ENCODE measurements at places on chromosomes 12 and 14.
A peak's percentile ranks its signal among the peaks of the same experiment; 100 is the strongest.

GRCh38 chr12:100987552-100988521, 193.3 kb downstream of the ANO4 start:
- no peak for DNase-seq

DNA sequence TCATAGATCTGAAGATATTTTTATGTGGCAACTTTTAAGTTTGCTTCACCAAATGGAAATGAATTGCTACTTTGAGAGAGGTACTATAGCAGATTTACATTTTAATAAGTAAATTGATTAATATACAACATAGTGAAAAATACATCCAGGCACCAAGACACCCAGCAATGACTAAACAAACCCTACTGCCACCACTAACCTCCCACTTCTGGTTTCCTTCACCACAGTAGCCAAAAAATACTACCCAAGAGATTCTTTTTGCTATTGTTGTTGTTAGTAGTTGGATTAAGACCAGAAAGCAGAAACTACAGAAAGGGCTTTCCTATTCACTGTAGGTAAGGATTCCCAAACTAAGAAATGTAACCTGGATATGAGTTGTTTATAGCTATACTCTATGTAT, 54.1 kb downstream of the COCH start:
- DNase-seq: no peak

DNA sequence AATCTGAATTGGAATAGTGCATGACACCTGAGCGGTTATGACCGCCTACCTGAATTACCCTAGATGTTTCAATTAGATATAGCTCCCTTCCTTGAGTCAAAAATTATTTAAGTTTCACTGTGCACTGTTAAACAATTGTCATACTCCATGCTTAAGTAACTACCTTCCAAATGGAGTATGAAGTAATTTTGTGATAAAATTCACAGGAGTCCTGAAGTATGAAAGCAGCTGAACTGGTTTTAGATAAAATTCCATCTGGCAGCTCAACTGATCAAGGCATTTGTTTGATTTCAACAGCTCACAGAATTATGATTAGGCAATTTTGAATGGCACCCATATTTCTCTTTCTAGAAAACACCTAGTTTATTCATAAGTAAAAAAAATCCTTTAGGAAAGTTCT, 19.5 kb downstream of the PRICKLE1 start:
- DNase-seq: no peak

DNA sequence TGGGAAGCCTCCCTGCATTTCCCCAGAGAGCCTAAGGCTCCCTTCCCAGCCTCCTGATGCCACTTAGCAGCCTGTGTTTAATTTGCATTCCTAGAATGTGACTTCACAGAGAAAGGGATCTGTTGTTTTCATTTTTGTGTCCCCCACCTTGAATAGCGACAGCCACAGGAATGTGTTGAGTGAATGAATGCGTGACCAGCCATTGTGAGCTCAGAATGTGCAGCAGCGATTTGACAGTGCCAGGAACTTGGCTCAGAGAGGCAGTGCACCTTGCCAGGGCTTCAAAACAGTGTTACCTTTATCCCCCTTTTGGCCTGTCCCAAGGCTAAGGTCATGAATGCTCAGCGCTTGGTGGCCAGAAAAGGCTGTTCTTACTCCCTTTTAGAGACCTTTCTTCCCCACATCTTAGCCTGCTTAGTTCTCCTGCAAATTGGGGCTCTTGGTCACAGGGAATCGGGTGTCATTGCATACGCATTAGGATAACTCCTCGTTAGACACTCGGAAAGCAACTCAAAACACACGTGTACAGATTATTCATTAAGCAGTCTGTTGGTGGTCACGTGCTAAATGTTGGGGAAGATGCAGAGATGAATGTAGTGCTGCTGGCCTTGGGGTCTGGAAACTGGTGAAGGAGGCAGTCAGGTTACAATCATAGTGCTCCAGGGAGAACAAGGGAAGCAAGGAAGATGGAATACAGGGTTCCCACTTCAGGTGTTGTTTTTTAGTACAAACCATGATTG, 9.8 kb downstream of the NTF3 start:
- no peak for DNase-seq

DNA sequence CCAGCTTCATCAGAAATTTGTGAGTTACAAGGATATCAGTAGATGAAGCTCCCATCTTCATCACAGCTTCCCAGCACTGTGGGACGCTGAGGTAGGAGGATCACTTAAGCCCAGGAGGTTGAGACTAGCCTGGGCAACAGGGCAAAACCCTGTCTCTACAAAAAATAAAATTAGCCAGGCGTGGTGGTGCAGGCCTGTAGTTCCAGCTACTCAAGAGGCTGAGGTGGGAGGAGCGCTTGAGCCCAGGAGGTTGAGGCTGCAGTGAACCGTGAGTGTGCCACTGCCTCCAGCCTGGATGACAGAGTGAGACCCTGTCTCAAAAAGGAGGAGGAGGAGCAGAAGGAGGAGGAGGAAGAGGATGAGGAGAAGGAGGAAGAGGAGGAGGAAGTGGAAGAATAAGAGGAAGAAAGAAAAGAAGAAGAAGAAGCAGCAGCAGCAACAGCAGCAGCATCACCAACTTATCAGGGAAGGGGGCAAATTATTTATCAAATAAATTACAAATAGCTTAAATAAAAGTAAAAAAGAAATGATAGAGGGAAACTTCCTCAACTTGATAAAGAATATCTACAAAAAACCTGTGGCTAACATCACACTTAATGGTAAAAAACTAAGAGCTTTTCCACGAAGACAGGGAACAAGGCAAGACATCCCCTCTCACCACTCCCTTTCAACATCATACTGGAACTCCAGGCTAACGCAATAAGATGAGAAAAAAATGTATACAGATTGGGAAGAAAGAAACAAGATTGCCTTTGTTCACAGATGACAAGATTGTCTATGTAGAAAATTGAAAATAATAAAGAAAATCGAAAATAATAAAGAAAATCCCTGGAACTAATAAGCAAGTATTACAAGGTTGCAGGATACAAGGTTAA, 69.6 kb downstream of the NINJ2 start:
- no peak for DNase-seq

GRCh38 chr14:55754471-55754870, 174.5 kb downstream of the KTN1 start:
- DNase-seq: no peak

- DNase-seq: no peak
Measured at GRCh38 chr12:45298721-45299692, 83.1 kb downstream of the ANO6 start.

GRCh38 chr12:41737423-41737822, 407.3 kb downstream of the GXYLT1 start:
- DNase-seq: no peak

DNA sequence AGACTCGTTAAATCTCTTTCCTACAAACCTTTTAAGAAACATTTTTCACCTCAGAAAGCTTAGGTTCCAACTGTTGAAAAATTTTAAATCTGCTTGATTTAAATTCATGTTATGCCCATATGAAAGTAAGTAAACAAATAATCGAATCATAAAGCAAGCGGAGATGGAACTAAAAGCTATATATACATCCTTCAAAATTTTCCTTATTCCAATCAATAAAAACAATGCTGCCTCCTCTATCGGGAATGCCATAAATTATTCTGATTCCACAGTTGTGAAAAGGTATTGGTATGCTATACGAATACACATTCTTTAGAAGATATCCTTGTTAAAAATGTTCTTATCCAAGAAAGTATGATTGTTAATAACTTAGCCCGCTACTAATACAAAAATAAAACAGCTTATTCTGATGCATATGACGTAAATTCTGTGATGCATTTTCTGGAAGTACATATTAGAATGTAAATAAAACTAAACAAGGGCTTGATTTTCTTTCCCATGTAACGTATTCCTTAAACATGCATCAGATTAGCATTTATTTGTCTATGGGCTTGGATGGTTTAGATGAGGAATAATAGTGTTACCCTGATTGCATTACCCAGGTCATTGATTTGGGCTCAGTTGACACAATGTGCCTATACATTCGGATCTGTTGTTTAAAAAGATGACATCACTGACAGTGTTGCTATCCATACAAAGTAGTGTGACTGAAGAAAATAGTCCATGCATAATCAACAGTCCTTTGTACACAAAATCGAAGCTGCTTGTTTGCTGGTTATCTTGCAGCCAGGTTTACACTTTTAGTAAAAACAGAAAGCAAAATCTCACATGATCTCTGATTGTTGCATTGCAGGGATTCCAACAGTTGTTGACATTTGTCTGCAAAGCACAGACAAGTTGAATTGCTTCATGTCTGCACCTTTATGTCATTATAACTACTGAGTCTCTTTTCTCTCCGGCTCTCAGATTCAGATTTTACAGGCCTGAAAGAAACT, 656 bp upstream of the DTD2 start:
- no peak for DNase-seq

GRCh38 chr12:33322519-33322918, 117.1 kb downstream of the SYT10 start:
- DNase-seq: no peak

- DNase-seq: no peak
Measured at GRCh38 chr14:48563489-48563888, 888.1 kb upstream of the MDGA2 start.

DNA sequence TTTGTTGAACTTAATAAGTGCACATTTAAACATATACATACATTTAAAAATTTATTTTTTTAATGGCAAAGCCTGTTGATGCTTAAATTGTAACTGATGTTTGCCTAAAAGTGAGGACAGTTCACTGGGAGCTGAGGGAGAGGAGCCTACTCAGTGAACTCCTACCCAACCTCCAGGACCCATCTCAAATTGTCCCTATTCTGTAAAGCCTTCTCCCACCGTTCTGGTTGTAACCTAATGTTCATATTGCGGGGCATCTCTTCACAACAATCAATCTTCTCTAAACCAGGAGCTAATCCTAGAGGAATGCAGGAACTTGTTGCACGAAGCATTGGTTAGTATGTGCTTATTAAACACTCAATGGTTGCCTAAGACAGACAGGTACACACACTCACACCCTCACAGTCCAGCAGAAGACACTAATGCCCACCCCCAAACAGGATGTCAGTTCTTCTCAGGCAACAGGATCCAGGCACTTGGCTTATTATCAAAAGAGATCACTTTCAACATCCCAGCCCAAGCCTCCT, 1.8 kb downstream of the CLMN start:
- no peak for DNase-seq

DNA sequence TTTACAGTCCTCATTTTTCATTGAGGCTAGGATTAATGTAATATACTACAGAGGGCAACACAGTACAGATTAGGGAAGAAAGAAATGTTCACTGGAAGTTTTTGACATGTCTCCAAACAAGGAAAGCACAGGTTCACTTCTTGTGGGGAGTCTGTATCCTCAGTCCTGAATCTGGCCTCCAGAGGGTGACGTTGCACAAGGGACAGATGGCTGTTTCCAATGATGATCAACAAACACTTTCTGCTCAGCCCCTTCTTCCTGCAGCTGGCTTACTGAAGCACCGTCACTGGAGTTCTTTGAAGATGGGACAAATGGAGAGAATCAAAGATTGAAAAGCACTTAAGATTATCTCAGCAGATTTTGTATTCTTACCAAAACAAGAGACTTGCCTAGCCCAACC, 123.3 kb upstream of the OR4E1 start:
- DNase-seq: no peak

GRCh38 chr12:59452259-59452658, 143.6 kb upstream of the SLC16A7 start:
- no peak for DNase-seq

- peak; percentile 17 for DNase-seq
Measured at GRCh38 chr14:65637780-65638179, 225.2 kb downstream of the FUT8 start.

DNA sequence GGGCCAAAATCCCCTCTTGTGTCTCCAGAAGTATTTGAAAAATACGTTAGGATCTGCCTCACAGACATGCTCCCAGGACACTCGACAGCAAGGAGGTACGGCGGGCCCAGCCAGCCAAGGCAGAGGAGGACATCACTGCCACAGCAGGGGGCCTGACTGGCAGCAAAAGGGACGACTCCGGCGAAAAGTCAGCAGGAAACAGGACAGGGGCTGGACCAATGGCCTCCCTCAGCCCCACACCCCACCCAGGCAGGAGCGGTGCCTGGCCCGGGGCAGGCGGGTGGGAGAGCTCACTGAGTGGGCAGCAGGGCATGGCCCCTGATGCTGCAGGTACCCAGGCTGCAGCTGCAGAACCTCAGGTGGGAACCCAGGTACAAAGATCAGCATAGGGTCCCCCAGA, 17.8 kb downstream of the BRF1 start:
- no peak for DNase-seq

DNA sequence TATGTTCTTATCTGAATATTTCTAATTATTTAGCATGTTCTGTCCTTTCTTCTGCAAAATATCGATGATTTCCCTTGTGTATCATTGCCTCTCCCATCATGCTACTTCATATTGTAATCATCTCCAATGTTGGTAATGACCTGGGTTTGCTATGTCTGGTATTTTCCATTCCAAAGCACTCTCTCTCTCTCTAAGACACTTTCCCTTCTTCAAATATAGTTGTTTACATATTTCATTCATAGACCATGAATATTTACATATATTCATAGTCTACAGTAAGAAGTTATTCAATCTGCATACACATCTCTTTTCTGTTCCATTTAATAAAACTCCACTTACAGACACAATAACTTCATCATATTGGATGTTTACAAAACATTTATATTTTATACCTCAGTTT, 1516.5 kb upstream of the FLRT2 start:
- DNase-seq: no peak

GRCh38 chr12:96472384-96472783, 17.0 kb upstream of the CFAP54 start:
- DNase-seq: no peak

GRCh38 chr14:105940534-105941225, 414.3 kb downstream of the TMEM121 start:
- DNase-seq: no peak

DNA sequence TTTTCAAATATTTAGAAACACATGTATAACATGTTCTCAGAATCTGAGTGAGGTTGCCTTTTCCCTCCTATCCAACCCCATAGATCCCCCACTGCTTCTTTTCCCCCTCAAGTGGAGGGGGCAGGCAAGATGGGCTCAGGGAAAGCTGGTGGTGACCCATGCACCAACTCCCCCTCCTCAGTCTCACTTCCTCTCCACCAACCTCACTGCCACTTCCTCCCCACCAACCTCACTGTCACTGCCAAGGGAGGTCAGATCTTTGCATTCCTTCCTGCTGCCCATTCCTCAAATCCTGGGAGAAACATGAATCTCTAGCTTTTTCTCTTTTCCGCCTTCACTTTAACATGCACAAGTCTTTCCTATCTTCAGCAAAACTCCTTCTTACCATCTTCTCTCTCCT, 48.7 kb downstream of the SPTB start:
- no peak for DNase-seq

DNA sequence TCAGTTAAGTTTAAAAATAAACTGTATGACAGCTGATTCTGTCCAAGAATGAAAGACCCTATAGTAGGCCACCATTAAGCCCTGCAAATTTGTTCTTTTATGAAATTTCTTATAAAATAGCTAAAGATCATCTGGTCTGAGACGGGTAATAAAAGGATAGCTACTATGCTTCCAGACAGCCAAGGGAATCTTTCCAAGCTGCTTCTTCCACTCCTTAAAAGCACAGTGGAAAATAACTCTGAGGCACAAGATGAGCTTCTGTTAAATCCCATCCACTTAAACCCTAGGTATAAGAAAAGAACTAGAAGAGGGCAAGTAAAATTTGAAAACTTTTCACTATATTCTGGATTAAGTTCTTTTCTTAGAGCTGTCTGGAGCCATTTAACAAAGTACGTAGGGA, 194.3 kb downstream of the CAPZA3 start:
- no peak for DNase-seq

Data from stimulated activated CD8-positive, alpha-beta memory T cell treated with anti-CD3 and anti-CD28 coated beads, Interleukin-7, amount 100 ng/mL, for 1 hour (primary cell).